NCI-H2029 treated with DMSO at 0.1 percent for 48 hours (cell line): ENCODE measurements at places on chromosomes 16 and 17.

DNA sequence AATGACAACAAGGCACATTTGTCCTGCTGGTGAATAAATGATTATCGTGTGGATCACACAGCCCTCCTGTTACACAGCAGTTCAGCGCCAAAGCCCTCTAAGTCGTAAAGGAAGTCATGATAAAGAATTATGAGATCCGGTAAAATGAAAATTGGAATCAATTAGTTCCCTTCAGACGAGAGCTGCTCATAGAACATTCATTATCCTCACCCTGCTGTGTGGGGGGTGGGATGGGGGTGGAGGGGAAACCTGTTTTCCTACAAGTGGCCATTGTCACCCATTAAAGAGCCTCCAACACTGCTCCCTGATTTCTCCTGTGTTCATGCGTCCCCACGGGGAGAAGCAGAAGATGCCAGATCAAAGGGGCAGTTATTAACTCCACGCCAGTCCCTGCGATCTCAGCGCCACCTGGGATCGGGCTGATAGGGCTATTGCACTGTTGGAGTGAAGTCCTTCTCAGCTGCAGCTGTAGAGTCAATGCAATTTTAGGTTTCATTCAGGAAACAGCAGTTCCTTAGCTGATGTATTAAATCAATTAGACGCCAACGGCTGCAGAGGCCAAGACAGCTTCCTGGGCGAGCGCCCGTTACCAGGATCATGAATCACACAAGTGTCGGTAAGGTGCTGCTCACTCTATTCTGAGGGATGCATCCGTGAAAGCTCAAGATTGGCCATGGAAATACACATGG lies 19.2 kb upstream of the CACNG4 start:
- no peak for DNase-seq

DNA sequence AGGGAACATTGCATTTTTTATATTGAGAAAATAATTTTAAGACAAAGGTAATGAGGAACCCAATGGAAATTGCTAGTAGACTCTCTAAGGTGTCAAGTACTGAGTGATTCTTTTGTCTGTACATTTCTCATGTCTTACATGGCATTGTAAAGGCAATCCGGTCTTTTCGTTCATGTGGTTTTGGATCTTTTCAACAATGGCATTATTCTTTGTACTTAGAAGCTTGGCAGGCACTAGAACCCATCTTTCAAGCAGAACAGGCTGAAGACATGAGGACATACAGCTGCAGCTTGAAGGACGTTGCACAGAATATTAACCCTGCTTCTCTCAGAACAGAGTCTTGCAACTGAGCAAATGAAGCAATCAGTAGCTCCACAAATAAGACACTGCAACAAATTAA lies 231.5 kb upstream of the ZFHX3 start:
- no peak for DNase-seq

- no peak for DNase-seq
Observed at GRCh38 chr17:28112181-28112580, 69.7 kb downstream of the NLK start.

- no peak for DNase-seq
Observed at GRCh38 chr16:78284957-78285434, 185.5 kb downstream of the WWOX start.

DNA sequence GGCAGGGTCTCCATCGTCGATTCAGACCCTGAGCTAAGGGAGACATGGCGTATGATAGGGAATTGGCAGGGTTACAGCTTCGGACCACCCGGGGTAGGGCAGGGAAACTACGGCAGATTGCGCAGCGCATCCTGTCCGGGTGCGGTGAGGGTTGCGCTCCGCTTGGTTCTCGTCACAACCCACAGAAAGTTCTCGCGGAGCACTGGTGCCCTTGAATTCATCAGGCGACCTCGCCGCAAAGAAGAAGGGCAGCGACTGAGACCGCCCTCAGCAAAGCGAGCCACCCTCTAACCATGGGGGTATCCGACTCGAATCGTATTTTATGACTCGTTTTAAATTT lies 1.2 kb downstream of the HS3ST3B1 start:
- DNase-seq, result no peak

DNA sequence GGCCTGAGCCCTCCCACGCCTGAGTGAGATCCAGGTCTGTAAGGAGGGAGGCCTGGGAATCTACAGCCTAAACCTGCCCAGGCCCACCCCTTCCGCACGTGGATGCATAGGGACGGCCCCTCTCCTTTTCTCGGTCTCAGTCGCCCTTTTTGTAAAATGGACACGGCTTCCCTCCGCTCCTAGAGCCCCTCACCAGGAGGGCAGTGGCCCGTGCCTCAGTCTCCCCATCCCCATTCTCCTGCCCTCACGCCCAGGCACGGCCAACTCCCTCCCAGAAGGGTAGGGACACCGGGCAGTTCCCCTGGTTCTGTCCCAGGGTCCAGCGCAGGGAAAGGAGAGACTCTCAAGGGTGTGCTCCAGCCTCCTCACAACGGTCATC lies 48.1 kb downstream of the WNT3 start:
- DNase-seq, result no peak

- DNase-seq, result no peak
Observed at GRCh38 chr16:19781226-19781625, 63.2 kb downstream of the IQCK start.

DNA sequence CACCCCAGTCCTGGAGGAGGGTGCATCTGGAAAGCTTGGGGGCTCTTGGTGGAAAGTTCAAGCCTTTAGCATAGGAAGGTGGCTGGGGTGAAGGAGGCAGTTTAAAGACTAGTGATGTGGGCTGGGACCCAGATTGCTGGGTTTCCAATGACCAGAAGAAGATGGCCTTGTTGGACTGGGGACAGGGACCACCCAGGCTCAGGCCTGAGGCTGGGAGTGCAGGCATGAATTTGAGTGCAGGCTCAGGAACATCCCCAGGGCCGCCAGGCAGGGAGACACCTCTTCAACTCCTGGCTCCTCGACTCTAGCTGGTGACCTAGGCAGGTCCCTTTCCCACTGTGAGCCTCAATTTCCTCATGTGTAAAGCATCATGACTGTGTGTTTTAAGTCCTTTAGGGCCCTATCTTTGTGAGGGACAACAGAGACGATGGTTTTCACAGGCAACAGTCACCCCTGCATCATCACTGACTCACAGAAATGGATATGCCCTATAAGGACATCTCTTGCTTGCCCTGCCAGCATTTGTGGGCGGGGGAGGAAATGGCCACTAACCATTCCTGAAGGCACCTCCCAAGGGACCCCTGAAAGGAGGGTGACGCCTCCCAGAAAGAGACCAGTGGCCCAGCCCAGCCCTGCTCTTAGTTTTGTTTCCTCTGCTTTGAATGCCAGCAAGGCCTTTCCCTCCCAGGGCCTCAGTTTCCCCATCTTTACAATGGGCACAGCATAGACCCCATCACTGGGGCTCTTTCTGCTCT lies 11.1 kb downstream of the NLRC5 start:
- no peak for DNase-seq

- DNase-seq, result no peak
Observed at GRCh38 chr17:38418693-38419507, 9.4 kb upstream of the ARHGAP23 start.

DNA sequence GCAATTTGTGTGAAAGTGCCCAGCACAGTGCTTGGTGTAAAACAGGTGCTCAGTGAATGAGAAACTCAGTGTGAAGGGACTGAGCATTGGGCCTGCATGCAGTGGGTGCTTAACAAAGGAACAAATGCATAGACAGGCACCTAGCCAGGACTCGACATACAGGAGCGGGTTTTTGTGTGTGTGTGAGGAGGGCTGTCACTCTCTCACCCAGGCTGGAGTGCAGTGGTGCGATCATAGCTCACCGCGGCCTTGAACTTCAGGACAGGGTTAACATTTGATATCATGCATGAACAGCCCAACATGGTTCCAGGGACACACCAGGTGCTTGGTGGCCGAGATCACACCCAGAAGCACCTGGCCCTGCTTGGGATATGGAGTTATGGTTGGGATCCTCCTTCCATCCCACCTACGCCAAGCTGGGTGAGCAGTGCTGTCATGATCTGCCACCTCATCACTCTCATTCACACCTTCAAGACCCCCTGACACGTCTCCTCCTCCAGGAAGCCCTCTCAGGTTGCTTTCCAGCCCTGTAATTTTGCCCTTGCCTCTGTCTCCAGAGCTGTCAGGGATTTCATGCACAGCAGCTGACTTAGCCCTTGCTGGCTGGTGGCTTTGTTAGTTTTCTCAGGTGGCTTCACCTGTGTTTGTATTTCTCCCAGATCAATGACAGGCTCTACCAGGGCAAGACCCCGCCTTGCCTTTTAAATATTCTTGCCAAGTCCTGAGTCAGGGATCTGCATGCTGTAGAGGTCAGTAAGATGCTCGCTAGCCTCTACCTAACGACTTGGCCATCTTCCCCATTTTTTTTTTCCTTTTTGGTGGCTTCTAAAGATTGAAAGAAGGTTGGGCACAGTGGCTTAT lies 66.4 kb downstream of the OR1D5 start:
- no peak for DNase-seq

DNA sequence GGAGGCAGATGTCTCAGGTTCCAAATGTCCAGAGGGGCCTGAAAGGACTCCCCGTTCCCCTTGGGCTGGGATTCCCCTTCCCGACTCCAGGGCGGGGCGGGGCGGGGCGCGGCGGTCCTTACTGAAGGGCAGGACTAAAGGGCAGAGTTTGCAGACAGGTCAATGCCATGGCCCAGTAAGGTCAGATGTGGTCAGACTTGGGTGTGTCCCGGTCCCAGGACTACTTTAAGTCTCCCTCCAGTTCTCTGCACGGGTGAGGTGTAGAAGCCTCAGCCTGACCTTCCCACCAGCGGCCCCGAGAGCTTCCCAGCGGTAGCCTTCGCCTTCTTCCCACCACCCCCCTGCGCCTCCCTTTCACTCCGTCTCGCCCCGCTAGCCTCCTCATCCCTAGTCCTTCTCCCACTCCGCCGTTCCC lies 532 bp downstream of the KDM6B start:
- no peak for DNase-seq

- DNase-seq, result no peak
Observed at GRCh38 chr17:28189667-28190066, 129.3 kb upstream of the TMEM97 start.
